ENCODE measurements at places on chromosomes 4 and X.

DNA sequence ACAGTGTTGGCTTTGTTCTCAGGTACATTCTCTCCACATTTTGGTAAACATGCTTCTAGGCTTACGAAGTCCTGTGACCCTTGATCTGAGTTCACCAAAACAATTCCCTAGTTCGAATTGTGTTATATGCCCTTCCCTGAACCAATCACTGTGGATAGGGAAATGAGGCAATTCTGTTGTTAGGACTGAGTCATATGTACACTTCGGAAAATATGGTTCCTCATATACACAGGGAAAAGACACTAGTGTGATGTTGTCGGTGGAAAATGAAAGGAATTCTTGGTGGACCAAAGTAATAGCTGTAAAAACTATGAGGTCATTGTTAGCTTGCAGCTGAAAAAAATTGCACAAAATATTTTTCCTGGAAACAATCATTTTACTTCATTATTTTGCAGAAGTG, 46.6 kb upstream of the MAGEC2 start:
- DNase-seq: no peak

- no peak for DNase-seq
Observed at GRCh38 chrX:153935326-153935851, 552 bp upstream of the NAA10 start.

DNA sequence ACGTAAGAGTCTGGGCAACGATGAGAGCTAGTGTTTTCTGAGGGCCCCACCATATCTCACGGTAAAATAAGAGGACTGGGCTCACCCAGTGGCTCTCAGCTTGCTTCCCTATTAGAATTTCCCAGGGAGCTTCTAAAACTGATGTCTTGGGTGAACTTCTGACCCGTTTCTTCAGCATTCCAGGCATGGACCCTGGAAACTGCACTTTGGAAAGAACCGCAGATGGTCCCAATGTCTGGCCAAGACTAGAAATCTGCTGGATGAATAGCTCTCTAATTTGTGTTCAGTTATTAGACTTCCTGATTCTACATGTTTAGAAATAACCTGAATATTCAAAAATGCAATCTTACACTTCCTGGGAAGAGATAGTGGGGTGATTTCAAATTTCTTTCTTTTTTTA, 127.8 kb downstream of the ANOS1 start:
- DNase-seq: no peak

DNA sequence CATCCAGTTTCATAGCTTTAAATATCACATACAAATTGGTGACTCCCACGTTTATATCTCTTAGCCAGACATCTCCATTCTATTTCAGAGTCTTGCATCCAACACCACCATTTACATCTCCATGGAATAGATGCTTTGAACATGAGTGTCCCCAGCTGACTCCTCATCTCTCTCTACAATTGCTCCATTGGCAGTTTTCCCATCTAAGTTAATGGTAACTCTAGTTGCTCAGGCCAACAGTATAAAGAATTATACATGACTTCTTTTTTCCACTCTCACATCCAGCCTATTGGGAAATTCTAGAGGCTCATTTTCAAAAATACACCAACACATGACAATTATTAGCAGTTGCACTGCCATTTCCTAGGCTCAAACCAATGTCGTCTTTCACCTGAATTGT, 388.2 kb downstream of the STIM2 start:
- DNase-seq: no peak

DNA sequence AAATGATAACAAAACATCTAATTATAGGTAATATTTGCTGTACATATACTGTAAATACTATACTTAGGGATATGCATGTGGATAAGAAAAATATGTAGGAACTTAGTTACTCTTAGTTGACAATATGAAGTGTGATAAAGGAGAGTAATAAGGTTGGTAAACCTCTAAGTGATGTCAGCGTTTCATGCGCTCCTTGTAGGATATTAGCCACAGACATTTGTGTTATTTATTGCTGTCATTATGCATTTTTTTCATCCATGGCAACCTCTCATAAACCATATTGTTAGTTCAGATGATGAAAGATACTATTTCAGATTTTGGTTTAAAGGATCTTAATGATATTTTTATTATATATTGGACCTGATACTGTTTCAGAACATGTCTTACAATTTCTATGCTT, 298.1 kb upstream of the PITX2 start:
- DNase-seq: no peak

DNA sequence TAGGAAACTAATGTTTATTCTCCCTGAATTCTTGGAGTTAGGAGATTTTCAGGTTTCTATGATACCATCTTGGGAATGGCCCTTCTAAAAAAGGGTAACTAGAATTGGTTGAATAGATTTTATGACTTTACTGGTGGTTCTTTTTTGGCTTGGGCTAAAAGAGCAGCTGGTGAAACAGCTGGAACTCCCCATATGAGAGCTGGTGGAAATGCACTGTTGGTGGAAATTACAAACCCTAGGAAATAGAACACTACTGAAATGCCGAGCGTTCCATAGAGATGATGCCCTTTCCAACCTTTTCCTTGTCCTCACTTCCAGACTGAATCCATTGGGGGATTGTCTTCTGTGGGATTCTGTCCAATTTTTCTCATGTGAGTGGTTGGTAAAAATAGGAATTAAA, 139.5 kb downstream of the STIM2 start:
- DNase-seq: no peak

- no peak for DNase-seq
Observed at GRCh38 chrX:9308426-9308825, 156.4 kb upstream of the TBL1X start.

- no peak for DNase-seq
Observed at GRCh38 chr4:130563889-130564418, 1468.0 kb downstream of the C4orf33 start.

GRCh38 chr4:3415471-3416141, 26.2 kb upstream of the HGFAC start:
- no peak for DNase-seq

DNA sequence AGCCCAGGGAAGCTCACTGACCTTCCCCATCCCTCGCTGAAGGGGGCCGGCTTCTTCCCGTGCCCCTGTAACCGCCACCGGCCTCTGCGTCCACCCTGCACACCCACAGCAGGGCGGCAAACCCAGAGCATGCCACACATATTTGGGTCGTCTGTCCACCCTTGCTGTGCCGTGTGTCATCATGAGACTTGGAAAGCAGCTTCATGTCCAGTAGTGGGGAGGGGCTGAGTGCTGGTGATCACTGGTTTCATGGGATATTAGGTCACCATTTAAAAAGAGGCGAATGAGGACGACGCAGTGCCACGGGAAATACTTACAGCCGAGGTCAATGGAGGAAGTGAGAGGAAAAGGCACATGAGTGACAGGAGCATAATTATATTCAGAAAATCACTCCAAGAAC, 74.8 kb downstream of the HTRA3 start:
- peak; percentile 16 for DNase-seq

DNA sequence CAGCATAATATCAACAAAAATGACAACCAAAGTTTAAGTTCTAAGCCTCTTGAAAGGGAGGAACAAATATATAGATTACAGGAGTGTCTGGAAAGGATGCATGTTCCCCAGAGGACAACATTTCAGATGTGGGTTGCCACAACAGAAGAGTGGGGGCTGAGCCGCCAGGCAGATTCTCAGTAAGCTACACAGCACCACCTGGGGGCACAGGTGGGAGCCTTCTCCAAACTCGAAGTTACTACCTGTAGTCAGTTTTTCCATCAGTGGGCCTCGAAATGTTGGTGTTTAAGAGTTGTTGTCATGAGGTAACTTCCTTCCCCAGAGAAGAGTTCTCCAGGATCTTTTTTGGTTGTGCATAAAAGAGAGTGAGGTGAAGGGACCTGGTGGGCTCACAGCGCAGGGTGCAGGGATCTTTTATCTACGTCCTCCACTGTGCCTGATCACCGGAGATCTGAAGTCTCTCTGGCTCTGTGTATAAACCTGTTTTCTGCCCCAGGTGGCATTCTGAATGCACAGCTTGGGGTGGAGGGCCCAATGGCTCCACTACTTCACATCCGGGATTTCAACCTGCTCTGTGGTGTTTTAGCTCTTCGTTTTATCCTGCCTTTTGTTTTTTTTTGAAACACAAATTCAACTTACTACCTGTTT, 58.4 kb upstream of the STS start:
- no peak for DNase-seq

DNA sequence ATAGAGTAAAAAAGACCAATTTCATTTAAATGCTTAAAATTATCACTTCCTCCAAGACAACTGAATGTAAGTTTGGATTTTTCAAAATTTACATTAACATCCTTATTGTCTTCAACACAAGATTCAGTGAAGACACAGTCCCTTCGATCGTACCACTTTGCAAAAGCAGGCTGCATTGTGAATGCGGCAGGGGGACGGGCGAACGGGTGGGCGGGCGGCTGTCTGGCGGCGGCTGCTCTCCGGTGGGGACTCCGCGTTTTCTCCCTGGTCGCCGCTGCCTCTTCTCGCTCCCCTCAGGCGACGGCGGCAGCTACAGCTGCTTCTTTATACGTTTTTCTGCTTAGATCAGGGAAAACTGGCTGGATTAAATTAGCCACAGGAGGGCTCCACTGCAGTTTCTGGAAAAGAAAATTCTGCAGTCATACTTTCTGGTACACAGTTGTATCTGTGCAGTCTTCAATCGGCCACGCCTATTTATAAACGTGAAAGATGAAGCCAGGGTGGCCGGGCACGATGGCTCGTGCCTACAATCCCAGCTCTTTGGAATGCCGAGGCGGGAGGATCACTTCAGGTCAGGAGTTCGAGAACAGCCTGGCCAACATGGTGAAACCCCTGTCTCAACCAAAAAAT, 33.9 kb upstream of the HPF1 start:
- peak; percentile 75 for DNase-seq

DNA sequence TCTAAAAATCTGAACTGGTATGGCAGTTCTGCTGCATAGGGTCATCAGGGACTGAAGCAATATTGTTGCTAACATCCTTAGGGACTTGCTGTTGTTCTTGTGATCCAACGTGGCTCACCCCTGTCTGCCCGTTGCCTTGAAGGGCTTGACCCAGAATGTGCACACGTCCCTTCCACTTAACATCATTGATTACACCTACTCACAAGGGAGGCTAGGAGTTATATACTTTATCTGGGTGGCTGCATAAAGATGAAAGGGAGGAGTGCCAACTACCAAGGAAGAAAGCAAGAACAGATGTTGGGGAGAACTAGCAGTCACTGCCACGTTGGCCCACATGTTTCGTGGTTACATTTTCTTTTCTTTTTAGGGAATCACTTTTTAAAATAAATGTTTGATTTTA, 34.0 kb downstream of the SLC9A6 start:
- no peak for DNase-seq

- DNase-seq: no peak
Observed at GRCh38 chr4:120991885-120992284, 69.4 kb upstream of the PRDM5 start.

DNA sequence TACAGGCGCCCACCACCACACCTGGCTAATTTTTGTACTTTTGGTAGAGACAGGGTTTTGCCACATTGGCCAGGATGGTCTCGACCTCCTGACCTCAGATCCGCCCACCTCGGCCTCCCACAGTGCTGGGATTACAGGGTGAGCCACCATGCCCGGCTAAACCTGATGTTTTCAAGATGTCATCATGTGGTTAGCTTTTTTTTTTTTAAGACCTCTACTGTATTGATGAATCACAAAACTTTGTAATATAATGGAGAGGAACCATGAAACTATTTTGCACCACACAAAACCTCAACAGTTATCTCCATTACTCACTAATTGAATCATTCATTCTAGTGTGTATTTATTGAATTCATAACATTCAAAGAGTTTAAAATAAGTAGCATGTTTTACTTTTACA, 94.7 kb upstream of the NEIL3 start:
- peak; percentile 24 for DNase-seq

DNA sequence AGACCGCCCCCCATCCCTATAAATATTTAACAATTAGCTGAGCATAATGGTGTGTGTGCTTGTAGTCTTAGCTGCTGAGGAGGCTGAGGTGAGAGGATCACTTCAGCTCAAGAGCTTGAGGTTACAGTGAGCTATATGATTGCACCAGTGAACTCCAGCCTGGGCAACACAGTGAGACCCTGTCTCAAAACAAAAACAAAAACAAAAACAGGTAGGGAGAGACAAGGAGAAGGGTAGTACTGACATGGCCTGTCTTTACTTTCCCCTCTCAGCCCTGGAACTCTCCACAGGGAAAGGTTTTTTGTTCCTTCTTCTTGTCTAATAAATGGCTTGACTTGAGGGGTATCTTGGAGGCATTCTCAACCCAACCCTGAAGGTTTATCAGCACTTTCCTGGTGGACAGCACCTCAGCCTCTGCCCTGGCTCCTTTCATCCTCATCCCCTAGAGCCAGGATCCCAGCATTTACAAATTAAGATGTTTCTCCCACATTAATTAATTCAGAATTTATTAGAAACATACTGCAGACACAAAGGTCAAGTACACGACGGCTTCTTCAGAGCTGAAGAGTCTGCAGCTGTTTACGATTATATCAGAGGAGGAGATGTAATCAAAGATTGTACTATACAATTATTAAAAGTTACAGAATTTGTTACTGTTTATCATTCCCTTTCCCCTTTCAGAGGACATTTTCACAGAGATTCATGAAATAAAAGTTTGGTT, 131.8 kb downstream of the AFF1 start:
- DNase-seq: no peak

GRCh38 chrX:103571726-103572125, 13.6 kb upstream of the TCEAL4 start:
- DNase-seq: no peak

GRCh38 chrX:64977830-64978229, 1.6 kb upstream of the ZC4H2 start:
- DNase-seq: no peak

GRCh38 chrX:152202886-152203285, 64.5 kb upstream of the MAGEA10 start:
- DNase-seq: no peak

DNA sequence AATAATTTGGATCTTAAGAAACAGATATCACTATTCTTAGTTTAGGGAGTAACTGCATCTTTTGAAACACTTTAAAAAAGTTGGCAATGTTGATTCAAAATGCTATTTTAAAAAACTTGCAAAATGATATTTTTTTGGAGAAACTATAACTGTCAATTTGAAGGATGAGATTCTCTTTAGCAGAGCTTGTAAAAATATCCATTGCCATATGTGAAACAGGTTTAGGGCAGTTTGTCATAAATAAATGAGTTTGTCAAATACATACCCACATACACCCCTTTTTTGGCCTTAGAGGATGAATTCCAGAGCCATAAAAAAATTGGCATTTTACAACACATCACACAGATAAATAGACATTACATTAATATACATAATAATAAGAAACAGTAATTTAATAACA, 174.6 kb downstream of the BMPR1B start:
- DNase-seq: no peak

DNA sequence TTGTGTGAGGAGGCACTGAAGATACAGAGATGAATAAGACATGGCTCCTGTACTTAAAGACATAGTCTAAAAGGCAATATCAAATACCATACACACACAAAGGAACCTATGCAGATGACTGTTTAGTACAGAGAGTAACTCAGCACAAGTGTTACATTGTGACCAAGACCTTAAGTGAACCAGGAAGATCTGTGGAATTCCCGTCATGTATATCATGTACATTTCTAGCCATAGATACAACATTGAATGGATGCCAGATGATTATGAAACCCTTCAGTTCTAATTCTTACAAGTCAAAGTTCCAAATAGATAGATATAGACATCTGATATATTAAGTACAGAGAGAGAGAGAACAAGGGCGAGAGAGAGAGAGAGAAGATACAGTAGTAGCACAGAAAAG, 73.2 kb downstream of the PAK3 start:
- DNase-seq: no peak

GRCh38 chrX:50747471-50747900, 66.5 kb downstream of the SHROOM4 start:
- DNase-seq: no peak

- DNase-seq: peak; percentile 28
Observed at GRCh38 chr4:68375667-68376559, 26.0 kb upstream of the YTHDC1 start.
